ENCODE measurements at places on chromosomes 6 and 20. TPM values are rescaled to one million over a fixed set of nuclear protein-coding genes. Genes with fewer than 3 reads are reported as not detected.

MRAP2 gene
- 1.0 TPM for total RNA-seq

SLC24A3 gene
- total RNA-seq: 13.0 TPM

KCNK16 gene
- total RNA-seq: not detected

FAM184A gene
- total RNA-seq: 0.76 TPM

FRS3 gene
- total RNA-seq: 2.2 TPM

PHF1 gene
- total RNA-seq: 13.4 TPM

SLC17A1 gene
- total RNA-seq: not detected

COL21A1 gene
- total RNA-seq: 4.9 TPM

METTL24 gene
- not detected for total RNA-seq

HLA-DRB5 gene
- not detected for total RNA-seq

ZSCAN31 gene
- 9.4 TPM for total RNA-seq

TMEM244 gene
- not detected for total RNA-seq

AGER gene
- 2.7 TPM for total RNA-seq

- ATAC-seq: peak; percentile 33
These were observed 7.3 kb upstream of the YTHDF1 start for GRCh38 chr20:63223121-63223825.

DNA sequence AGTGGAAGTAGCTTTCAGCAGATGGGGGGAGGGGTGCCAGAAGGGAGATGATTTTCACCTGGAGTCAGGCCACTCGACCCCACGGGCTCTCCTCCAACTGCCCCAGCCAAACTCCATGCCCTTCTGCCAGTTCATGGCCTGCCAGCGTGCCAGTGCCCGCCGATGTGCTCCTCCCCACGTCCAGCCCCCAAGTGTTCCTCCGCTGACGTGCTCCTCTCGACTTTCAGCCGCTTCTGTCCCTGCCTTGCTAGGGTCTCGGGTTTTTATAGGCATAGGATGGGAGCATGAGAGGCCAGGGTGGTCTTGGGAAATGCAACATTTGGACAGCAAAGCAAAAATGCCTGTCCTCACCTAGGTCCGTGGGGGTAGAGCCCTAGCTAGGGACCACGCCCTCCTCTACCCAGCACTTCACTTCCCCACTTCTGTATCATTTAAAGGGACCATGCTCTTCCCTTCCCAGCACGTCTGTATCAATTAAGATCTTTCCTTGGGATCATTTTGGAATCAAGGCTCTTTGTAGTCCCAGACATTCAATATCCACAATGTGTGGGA is 54.4 kb downstream of the PRND start:
- no peak for ATAC-seq

GRCh38 chr6:6724539-6725467 is 136.3 kb downstream of the LY86 start:
- peak; percentile 72 for ATAC-seq

DNA sequence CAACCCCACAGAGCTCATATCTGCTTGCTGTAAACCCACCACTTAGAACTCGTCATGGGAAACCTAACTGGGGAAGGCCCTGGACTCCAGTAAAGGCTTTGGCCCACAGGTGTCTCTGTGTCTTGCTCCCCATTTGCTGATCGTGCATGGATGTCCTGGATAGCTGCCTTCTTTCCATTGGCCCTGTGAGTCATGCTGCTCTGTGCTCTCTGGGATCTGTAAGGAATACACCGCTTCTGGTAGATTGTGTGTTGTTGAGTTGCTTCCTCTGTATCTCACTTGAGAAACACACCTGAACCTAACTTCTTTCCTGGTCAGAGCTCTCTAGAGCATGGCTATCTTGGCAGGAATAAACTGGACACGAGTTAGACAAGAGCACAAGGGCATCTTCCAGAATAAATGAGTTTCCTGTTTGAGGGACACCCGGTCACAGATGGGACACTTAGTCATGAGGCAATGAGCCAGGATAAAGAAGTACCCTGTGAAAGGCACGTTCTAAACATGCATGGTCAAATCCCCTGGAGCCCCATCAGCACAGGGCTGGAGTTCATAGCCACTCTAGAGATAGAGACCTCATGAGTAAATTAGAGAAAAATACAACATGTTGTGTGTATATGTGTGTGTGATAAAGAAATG is 99.6 kb upstream of the TMEM170B start:
- ATAC-seq: peak; percentile 37

- ATAC-seq: no peak
These were observed 9.6 kb downstream of the SLC18B1 start for GRCh38 chr6:132788658-132789395.

GRCh38 chr20:44900231-44900854 is 9.5 kb upstream of the PABPC1L start:
- ATAC-seq: peak; percentile 56

GRCh38 chr6:152086223-152086873 is 278.9 kb downstream of the ESR1 start:
- ATAC-seq: no peak

GRCh38 chr6:161094955-161095354 is 103.4 kb downstream of the MAP3K4 start:
- ATAC-seq: no peak

GRCh38 chr20:6017880-6018279 is 36.0 kb downstream of the LRRN4 start:
- ATAC-seq: no peak

DNA sequence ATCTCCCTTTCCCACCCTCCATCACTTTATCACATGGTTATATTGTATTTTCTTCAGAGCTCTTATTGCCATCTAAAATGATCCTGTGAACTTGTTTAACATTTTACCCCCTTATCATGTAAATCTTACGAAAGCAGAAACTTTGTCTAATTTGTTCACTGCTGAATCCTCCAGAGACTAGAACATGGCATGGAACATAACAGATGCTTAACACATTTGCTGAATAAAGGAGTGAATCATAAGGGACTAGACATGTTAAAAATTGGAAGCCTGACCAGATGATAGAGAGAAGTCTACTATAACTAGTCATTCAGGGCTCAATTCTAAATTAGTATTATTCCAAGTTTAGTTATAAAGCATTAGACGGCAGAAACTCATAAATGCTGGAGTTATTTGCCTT is 73.3 kb downstream of the MAN1A1 start:
- no peak for ATAC-seq

DNA sequence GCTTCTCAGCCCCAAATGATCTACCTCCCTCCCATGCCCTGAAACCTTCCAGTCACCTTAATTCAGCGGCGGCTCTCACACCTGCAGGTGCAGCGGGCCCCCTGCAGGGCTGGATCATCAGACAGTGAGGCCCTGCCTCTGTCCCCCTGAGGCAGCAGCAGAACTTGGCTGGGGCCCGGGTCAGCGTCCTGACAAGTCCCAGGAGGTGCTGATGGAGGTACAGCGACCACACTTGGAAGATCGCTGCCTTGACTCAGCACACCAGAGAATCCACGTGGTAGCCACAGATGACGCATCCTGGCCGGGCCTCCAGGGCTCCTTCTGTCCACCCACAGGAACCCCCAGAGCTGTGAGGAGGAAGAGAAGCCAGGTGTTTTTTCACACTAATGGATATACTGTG is 116.4 kb upstream of the THBS2 start:
- ATAC-seq: peak; percentile 68

DNA sequence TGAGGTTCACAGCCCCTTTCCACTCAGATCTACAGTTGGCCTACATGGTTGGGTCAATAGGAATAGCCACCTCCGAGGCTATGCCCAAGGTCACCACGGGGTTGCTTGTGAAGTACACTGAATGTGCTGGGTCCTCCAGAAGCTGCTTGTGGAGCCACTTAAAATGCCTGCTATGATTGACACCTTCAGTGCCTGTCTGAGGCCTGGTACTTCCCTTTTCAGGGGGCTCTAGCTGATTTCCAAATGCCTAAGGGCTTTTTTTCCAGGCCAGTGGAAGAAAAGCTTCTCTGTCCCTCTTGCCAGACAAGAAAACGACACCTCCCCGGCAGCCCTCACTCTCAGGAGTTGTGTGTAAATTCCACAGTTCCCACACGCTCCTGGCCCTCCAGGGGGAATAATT is 6.3 kb upstream of the NXT1 start:
- ATAC-seq: no peak

DNA sequence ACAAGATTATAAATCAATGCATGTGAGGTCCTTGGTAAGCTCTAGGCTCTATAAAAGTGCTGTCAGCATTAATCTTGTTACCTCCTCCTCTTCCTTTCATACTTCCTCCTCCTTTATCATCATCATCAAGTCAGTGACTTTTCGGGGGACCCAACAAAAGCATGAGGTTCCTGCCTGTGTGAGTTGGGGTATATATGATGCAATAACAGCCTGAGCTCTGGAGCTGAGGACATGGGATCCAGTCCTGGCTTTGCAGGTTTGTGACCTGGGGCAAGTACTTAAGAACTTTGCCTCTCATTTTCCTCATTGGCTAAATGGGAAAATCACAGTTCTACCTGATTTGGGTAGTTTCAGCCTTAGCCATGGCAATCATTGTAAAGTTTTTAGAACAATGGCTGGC is 7.1 kb upstream of the PHACTR3 start:
- ATAC-seq: no peak

GRCh38 chr20:43752561-43753301 is 25.9 kb upstream of the GTSF1L start:
- no peak for ATAC-seq

DNA sequence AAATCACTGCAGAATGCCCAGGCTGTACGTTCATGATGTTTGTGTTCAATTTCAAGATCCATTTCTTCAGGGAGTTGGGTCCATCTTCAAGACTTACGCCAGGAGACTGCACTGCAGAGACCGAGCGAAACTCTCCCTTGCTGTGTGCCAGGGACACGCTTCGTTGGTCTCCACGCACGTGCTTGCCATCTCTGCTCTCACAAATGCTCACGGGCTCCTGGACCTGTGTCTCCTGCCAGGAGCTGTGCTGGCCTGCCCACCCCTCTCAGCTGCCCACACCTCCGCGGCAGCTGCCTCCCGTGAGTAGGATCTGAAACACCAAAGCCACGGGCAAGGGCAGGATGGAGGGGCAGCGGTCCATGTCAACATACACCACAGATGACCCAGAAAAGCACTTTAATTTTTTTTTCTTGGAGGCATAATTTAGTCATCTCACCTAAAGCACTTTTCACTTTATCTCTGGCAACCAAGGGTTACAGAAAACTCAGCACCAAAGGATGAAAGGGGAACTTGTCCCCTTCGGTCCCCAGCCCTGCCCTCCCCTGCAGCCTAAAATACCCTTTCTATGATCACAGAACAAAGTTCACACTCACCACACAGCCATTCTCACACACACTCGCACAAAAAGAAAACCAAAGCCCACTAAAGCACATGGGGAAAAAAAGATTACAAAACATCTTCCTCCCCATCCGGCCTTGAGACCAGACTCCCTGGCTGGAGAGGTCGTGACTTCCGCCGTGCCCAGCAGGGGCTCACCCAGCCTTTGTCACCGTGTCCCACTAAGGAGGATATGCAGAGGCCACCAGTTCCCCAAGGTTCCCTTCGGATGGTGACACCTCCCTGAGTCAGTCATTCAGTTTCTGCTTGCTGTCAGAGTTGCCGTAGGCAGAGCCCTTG is 137.9 kb downstream of the AGPAT4 start:
- no peak for ATAC-seq

- ATAC-seq: no peak
These were observed 36.6 kb upstream of the TIAM2 start for GRCh38 chr6:154958469-154958868.

GRCh38 chr6:132400555-132400882 is 756 bp downstream of the MOXD1 start:
- peak; percentile 35 for ATAC-seq

DNA sequence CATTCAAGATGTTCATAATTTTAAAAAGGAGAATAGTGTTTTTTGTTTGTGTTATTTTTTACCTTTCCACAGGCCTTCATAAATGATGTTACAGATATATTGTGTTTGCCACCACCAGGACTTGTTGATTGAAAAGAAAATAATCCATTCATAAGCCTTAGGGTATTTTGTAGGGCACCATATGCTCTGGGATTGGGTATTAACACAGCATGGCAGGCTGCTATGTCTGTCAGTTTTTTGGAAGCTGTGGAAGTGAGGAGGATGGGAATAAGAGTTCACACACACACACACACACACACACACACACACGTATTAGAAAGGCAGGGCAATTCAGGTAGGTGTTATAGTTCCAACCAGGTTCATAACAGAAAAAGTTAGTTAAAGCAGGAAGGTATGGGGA is 237.9 kb downstream of the HDGFL1 start:
- no peak for ATAC-seq

DNA sequence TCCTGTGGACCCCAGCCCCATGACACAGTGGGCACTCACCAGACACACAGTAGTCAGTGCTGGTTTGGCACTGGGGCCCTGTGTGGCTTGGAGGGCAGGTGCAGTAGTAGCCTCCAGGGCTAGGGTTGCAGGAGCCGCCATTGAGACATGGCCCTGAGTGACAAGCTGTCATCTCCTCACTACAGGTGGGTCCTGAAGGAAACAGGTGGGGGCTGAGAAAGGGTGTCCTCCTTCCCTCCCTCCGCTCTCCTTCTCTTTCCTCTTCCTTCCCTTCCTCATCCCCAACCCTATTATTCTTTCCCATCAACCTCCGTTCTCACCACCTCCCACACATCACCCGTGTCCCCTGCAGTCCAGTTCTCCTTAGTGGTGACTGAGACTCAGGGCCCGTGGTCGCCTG is 10.2 kb downstream of the NOTCH4 start:
- ATAC-seq: no peak

- ATAC-seq: no peak
These were observed 52.3 kb upstream of the TBX18 start for GRCh38 chr6:84816741-84817140.

GRCh38 chr6:158764926-158765325 is 54.2 kb downstream of the EZR start:
- no peak for ATAC-seq

DNA sequence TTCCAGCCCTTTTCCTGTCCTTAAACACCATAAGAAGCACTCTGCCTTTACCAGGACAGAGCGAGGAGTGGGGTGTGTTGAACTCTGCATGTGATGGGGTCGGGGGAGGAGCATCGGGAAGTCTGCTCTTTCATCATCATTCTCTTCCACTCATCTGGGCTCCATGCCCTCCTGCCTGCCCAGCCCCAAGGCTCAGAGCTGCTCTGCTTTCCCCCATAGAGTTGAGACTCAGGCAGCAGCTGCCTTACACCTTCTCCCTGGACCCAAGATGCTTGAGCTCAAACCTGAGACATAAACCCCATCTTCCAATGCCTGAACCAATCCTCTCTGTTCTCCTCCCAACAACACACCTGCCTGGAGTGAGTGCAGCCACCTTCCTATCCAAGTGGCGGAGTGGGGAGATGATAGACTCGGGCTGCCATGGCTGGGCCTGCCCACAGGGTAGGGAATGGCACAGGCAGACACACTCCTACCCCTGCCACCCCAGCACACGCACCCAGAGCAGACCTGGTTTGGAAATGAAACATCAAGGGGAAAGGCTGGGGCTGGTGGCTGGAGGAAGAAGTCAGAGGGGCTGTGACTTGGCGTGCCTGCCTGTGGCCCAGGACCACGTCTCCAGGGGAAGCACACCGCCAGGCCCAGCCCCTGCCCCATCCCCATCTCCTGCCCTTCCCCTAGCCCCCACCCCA is 28.4 kb downstream of the TFEB start:
- peak; percentile 28 for ATAC-seq

DNA sequence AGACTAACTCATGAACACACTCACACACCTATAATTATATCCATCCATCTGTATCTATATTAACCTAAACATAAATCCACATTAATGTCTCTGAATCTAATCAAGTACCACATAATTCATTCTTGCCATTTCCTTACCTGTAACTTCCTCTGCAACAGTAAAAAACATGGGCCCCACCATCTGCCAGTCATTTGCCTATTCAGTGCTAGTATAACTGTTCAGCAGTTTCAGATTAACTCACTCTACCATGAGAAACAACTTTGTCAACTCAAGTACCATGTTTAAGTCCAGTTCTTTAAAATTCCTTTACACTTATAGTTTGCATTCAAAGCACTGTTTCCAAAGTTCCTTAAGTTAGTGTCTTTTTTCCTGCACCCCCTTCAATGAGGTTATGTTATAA is 68.8 kb downstream of the LAMP5 start:
- ATAC-seq: no peak

GRCh38 chr6:113558431-113558830 is 298.7 kb upstream of the MARCKS start:
- no peak for ATAC-seq
